ENCODE measurements at places on chromosomes 12 and 14.
A peak's percentile ranks its signal among the peaks of the same experiment; 100 is the strongest.

- no peak for DNase-seq
Observed at GRCh38 chr14:102490456-102490855, 19.1 kb downstream of the ANKRD9 start.

- DNase-seq = no peak
Observed at GRCh38 chr12:57476162-57476992, 3.3 kb downstream of the ARHGAP9 start.

- no peak for DNase-seq
Observed at GRCh38 chr12:131539381-131539780, 171.5 kb upstream of the SFSWAP start.

DNA sequence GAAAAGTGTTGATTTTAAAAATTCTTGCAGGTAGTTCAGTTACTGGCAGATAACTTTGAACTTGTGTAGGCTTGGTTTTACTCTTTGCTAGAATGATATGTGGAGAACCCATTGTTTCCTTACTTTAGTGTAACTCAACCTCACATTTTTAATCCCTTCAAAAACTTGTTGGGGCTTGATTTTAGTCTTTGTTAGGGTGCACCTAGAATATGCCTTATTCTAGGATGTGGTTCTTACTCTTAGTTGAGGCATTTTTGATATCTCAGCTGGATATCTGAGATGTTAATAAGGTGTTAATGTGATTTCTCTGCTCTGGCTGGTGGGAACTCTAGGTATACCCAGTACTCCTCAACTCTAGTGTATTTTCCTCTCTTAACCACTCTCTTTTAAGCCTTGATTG lies 10.0 kb downstream of the MNAT1 start:
- no peak for DNase-seq

DNA sequence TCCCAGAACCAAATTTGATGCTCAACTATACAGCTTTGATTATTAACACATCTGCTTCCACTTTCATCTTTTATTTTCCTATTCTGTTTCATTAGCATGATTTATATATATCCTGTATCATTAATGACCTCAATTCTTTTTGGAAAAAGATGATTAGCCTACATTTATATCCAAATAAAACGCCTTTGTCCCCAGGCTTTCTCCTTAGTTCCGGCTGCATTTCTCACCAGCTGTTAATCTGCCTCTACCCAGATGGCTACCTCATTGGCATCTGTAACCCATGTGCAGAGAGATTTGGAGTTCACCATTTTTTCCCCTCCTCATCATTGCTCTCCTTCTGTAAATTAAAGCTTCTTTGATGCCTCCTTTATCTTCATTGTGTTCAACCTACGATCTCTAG lies 336.8 kb upstream of the RGS6 start:
- DNase-seq = no peak

GRCh38 chr14:97250931-97251330 lies 453.7 kb downstream of the VRK1 start:
- no peak for DNase-seq

GRCh38 chr12:106767954-106768822 lies 6.3 kb upstream of the RIC8B start:
- DNase-seq = peak; percentile 25

GRCh38 chr14:51552275-51552674 lies 99.4 kb upstream of the FRMD6 start:
- no peak for DNase-seq

- DNase-seq = no peak
Observed at GRCh38 chr14:96832351-96832750, 35.2 kb downstream of the VRK1 start.

DNA sequence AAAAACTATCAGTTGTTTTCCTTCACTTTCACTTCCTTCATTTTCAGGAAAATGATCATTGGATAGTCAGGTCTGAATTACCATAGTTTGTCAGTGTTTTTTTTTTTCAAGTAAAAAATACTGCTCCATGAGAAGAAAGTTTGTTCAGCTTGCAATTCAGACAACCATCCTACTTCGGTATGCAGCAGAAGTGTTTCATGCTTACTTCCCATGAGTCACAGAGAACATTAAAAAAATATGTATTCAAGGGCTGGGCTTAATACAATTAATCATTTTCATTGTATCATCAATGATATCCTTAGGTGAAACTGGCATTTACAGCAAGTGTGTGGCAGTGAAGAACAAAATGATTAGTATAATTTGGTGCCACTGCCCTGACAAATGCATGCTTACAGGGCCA lies 21.6 kb downstream of the PYM1 start:
- DNase-seq = no peak

DNA sequence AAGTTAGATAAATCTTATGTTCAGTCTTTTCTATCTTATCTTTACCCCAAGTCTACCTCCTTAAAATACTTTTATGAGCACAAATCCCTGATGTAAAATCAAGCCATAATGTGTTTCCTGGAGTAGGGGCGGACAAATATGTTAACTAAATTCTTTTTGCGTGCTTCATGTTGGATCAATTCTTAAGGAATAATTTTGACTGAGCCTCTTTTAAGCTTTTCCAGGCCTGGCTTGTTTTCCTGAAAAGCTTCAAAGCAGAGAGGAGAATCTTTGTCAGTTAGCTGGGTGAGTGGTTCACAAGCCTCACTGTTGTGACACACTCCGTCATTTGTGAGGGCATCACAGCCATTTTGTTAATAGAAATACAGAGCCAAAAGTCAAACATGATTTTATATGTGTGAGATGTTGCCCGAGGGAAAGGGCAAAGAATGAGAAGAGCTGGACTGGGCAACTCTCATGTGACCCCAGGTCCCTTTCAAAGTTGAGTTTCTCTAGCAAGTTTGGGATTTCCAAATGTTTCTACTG lies 468.9 kb downstream of the RGS6 start:
- DNase-seq = no peak

- DNase-seq = no peak
Observed at GRCh38 chr12:92393504-92393903, 247.9 kb upstream of the BTG1 start.

- no peak for DNase-seq
Observed at GRCh38 chr14:30710876-30711275, 88.8 kb downstream of the SCFD1 start.

DNA sequence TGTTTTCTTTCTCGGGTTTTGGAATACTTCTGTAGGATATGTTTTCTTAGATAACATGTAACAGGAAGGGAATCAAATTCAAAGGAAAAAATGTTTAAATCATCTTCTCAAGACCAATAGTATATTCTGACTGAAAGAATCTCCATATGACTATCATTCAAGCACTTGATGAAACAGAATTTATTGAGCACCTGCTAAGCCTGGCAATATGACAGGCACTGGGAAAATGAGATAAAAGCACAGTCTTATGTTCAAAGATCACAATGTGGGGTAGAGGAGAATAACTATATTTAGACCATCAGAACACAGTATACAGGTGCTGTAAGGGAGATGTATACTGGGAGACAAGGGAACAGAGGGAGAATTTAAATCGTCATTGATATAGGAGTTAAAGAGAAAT lies 19.1 kb upstream of the TMEM30B start:
- DNase-seq = no peak

DNA sequence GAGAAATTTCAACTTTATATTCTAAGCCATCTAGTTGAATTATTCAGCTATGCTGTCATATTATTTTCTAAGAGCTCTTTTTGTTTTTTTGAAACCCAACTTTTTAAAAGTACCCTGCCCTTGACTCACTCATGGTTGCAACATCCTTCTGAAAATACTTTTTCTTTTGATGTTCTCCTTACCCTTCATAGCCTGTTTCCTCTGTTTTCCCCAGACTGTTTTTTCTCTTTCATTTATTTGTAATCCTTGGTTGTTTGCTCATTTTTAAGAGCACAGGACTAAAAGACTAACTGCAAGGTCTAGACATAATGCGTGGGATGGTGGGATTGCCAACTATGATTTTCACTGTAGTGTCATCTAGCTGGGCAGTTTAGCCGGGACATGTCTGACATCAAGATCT lies 21.2 kb upstream of the CDKL1 start:
- no peak for DNase-seq

GRCh38 chr14:52834440-52834842 lies 43.0 kb upstream of the GNPNAT1 start:
- peak; percentile 83 for DNase-seq

DNA sequence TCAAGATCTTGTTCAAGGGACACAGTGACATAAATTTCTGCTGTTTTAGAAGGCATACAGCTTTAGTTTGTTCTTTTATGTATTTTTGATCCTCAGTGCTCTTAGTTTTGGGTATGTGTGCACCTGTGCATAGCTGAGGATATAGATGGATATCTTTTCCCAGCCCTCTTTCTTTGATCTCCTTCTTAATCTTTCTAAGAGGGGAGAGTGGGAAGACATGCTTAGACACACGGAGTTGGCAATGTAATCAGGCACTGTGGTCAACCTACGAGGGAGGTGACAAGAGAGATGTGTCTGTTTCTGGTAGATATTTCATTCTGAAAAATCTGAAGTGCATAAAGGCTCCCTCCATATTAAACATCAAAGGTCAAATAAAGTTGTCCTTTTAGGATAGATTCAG lies 340.6 kb downstream of the TMEM132D start:
- no peak for DNase-seq

All from HTR-8/SVneo (cell line).